ENCODE measurements at places on chromosomes 13 and 19.
A peak's percentile ranks its signal among the peaks of the same experiment; 100 is the strongest.

GRCh38 chr13:20703780-20704458, 420 bp downstream of the IL17D start:
- peak; percentile 79 for DNase-seq

DNA sequence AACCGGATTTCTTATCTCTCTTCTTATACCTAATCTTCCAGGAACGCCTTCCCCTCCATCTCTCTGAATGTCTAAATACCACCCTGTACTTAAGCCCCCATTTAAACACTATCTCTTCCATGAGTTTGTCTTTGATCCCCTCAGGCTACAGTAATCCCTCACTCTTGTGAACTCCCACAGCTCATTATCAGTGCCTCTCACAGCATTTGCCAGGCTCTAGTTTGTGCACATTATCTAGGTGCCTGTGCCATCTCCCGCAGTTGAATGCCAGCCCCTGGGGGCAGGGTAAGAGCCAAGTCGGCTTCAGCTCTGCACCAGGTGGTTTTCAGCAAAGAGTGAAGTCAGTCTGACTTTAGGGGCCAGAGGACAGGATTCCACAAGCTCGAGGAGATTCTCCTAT, 71.4 kb downstream of the FREM2 start:
- DNase-seq = no peak

DNA sequence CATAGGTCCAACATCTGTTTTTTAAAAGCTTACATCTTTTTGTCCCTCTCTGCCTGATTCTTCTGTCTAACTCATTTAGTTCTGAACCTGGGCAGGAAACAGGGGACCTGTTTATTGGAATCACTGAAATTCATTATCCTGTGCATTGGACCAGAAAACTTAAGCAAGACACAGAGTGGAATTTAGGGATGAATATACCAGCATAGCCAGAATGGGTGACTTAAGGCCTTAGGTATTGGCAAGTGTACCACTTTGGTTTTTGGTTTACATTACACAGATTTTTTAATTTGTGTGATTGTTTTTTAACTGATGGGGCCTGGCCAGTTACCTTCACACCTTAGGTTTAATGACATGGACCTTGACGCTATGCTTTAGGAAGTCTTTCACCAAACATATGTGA, 232.5 kb downstream of the GPC5 start:
- DNase-seq = no peak

DNA sequence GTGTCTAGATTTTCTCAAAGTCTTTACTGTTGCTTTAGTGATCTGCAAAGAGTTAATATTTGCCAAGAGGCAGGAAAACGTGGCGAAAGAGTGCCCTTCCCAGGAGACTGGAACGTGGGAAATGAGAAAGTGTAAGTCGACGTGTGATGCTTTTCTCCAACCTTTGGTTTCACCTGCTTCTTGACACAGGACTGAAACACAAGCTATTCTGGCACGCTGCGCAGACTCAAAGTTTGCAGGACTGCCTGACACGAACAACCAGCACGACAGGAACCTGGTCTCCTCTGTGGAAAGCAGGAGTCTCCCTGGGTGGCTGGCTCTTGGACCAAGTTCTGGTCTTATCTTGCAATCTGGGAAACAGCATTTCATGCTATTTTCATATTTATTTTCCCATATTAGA, 28.6 kb downstream of the RFXAP start:
- DNase-seq = no peak

DNA sequence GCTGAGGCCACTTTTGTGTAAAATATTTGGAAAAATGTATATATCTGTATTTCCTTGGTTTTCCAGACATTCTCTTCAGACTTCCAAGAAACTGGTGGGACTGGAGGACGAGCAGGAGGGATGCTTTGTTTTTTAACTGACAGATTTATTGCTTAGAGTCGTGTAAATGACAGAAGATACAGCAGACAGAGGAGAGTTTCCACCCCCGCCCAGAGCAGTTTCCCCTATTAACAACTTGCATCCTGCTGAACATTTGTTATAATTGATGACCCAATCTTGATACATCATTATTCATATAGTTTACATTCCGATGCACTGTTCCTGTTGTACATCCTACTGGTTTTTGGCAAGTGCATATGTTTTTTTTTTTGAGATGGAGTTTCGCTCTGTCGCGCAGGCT, 7.1 kb upstream of the DOCK6 start:
- no peak for DNase-seq

DNA sequence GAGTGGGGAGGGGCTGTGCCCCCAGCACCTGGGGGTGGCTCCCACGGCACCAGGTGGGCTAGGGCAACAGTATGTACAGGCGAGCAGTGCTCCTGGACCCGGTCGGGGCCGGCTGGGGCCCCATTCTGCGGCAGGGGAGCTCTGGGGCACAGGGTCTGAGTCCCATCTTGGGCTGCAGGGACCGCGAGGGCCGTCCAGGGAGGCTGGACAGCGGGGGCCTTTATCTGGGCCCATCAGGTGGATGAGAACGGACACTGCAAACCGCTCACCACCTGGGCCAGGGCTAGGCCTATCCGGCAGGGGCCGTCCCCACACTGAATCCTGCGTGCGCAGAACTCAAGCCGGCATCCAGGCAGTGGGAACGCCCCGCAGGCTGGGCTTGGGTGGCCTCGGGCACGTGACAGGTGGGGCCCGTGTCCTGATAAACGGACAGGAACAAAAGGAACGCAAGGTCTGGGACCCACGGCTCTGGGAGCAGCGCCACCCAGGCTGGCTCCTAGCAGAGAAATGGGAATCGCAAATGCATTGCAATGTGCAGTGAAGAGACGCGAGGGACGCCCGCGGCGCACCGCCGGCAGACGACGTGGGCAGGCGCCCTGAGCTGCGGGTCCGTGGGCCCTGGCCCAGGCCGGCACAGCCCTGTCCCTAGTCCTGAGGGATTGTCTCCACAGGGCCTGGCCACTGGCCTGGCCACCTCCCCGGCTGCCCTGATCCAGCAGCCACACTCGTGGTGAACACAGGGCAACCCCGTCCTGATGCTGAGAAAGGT, 29.7 kb downstream of the BTBD2 start:
- no peak for DNase-seq

DNA sequence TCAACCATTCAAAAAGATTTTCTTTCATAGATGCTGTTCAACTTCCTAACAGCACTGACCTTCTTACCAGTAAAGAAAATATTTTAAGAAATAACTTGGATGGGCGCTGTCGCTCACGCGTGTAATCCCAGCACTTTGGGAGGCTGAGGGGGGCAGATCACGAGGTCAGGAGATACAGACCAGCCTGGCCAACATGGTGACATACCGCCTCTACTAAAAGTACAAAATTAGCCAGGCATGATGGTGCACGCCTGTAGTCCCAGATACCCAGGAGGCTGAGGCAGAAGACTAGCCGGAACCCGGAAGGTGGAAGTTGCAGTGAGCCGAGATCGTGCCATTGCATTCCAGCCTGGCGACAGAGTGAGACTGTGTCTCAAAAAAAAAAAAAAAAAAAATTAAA, 865.7 kb upstream of the SLC10A2 start:
- no peak for DNase-seq

GRCh38 chr13:53098455-53098854, 69.8 kb downstream of the OLFM4 start:
- no peak for DNase-seq

GRCh38 chr19:54077334-54077733, 3.8 kb downstream of the TARM1 start:
- DNase-seq = no peak

GRCh38 chr13:44918326-44919103, 70.8 kb downstream of the NUFIP1 start:
- DNase-seq = peak; percentile 84

GRCh38 chr13:40230833-40231266, 435.6 kb downstream of the FOXO1 start:
- DNase-seq = no peak

- no peak for DNase-seq
Measured at GRCh38 chr19:51513968-51514367, 12.4 kb upstream of the SIGLEC12 start.

- DNase-seq = no peak
Measured at GRCh38 chr13:43269037-43269481, 245.7 kb downstream of the DNAJC15 start.

GRCh38 chr13:49053215-49053614, 77.5 kb downstream of the FNDC3A start:
- DNase-seq = no peak

GRCh38 chr19:35375505-35376307, 4.8 kb downstream of the GPR42 start:
- DNase-seq = no peak

DNA sequence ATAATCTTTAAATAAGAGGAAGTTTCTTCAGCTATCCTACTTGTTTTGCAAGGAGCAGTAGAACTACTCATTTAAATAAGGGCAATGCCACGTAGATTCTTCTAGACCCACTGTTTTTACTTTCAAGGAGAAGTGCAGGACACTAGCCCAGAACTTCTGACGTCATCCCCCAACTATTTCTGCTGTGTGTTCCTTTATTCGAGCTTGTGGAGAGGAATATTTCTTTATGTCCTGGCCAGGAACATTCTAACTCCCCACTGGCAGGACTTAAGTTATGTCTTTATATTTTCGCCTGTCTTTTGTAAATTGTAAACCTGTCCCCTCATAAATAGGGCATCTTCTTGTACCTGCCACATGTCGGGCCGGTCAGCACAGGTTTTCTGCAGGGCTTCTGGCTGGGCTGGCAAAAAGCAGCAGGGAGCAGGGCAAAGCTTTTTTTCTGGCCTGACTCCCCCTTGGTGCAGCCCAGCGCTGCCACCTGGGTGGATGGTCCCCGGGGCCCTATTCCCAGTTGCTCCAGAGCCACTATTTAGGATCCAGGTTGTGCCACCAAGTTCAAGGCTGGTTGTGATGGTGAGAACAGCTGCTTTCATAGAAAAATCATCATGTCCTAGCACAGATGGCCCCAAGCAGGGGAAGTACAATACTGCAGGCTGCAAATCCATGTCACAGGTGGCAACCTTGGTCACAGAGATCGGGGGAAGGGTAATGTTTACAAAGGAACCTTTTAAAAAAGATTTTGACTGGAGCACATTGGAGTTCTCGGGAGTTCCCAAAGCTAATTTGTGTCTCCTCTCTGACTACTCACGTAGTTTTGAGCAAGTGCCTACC, 1.8 kb downstream of the MBNL2 start:
- peak; percentile 11 for DNase-seq

- DNase-seq = no peak
Measured at GRCh38 chr13:114299604-114300305, 14.5 kb upstream of the CHAMP1 start.

- DNase-seq = peak; percentile 50
Measured at GRCh38 chr19:49114630-49115363, 627 bp downstream of the LIN7B start.

GRCh38 chr13:34767778-34768177, 174.3 kb upstream of the NBEA start:
- DNase-seq = no peak

- no peak for DNase-seq
Measured at GRCh38 chr13:108597943-108598342, 31.5 kb upstream of the MYO16 start.

GRCh38 chr19:18745931-18746330, 45.2 kb downstream of the COMP start:
- DNase-seq = no peak

DNA sequence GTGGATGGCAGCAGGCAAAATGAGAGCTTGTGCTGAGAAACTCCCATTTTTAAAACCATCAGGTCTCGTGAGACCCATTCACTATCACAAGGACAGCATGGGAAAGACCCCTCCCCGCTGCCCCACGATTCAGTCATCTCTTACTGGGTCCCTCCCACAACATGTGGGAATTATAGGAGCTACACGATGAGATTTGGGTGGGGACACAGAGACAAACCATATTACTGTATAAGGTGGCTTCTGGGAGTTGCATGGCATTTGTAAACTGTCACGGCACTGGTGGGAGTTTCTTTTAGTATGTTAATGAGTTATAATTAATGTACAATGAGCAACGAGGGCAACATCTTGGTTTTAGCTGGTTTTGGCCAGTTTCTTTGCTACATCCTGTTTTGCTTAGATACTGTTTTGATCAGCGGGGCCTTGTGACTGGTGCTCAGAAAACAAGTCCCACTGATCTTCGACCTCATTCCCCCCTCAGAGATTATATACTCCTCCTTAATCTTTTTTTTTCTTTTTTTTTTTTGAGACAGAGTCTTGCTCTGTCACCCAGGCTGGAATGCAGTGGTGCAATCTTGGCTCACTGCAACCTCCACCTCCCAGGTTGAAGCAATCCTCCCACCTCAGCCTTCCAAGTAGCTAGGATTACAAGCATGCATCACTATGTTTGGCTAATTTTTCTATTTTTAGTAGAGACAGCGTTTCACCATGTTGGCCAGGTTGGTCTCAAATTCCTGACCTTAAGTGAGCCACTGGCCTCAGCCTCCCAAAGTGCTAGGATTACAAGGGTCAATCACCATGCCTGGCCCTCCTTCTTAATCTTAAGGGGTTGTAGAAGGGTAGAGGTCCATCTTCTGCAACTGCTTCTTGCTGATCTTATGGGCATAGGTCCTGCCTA, 21.3 kb upstream of the ZNF599 start:
- no peak for DNase-seq

GRCh38 chr13:34207334-34207733, 389.4 kb downstream of the RFC3 start:
- DNase-seq = no peak

DNA sequence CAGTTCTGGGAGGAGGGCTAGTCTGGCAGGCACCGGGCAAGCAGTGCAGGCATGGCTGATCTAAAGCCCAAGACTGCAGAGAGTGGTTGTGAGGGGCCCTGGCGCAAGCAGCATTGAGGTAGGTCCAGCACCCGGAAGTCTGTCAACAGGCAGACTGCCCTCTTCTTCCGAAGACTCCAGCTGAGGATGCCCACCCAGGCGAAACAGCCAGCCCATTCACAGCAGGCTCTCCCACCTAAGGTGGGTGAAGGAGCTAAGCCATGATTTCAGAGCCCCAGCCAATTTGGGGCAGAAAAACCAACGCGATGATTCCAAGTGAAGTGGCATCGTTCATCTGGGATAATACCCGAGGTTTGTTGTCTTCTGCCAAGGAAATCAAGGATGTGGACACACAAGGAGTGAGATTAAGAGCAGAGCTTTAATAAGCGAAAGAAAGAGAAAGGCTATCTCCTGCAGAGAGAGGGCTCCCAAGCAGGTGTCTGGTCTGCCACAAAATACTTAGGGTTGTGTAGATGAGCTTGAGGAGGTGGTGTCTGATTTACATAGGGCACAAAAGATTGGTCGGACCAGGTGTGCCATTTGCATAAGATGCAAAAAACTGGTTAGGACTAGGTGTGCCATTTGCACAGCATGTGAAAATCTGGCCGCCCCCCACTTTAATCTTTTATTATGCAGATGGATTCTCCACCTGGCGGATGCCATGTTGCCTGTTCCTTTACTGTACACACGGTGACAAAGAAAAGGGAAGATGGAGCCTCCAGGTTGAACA, 22.6 kb downstream of the FAM124A start:
- no peak for DNase-seq

All from activated naive CD4-positive, alpha-beta T cell treated with Interleukin-2 at 50 U/mL for 16 hours (primary cell).